ENCODE measurements at places on chromosomes 5 and 9.
A peak's percentile ranks its signal among the peaks of the same experiment; 100 is the strongest.

- DNase-seq: peak; percentile 89
Observed at GRCh38 chr9:134283111-134283515, 43.1 kb upstream of the RXRA start.

GRCh38 chr5:82091617-82092016 lies 119.8 kb downstream of the ATG10 start:
- DNase-seq: no peak

GRCh38 chr5:67033880-67034651 lies 162.5 kb downstream of the CD180 start:
- DNase-seq: no peak

- no peak for DNase-seq
Observed at GRCh38 chr5:81397176-81397575, 3.2 kb upstream of the ACOT12 start.

DNA sequence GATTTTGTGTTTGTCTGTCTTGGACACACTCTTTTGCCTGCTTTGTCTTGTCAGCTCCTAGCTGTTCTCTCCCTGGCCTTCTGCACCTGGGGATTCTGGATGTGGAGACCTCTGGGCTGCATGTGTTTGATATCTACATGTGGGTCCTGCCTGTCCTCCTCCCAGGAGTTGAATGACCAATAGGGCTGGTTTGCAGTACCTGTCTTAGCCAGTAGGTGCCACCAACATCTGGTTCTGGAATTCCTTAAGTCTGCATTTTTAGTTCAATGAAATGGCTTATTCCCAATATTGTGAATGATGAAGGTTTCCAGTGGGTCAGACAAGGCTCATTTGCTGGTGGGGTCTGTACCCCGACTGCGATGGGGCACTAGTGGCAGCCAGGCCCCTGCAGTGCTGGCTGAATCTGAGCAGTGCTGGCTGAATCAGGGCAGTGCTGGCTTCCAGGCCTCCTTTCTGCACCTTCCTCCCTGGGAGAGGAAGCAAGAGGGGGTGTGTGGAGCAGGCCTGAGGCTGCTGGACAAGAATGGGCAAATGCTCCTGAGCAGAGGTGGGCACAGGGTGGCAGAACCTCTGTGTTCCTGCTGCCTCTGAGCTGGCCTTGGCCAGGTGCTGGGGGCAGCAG lies 73.3 kb downstream of the RXRA start:
- no peak for DNase-seq

GRCh38 chr5:109345699-109346098 lies 64.1 kb downstream of the PJA2 start:
- no peak for DNase-seq

GRCh38 chr5:120479066-120479465 lies 15.0 kb downstream of the PRR16 start:
- DNase-seq: no peak

DNA sequence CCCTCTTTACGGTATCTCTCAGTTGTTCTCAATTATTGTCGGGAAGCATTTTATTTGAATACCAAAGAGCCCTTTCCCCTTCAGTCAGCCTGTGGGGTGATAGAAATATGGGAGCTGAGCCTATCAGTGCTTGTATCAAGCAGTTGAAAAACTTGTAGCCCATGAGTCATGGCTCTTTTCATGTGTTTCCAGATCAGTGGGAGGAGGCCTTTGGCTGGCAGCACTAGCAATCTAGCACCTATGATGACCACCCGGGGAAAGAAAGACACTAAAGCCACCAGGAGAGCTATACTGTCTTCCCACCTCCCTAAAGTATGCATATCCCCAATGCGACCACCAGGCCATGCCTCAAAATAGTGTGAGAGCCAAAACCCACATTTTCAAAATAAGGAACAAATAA lies 696.9 kb upstream of the C9orf72 start:
- DNase-seq: no peak

GRCh38 chr5:93126634-93127033 lies 454.4 kb downstream of the NR2F1-AS1 start:
- no peak for DNase-seq

- DNase-seq: no peak
Observed at GRCh38 chr5:77748160-77748559, 28.0 kb downstream of the TBCA start.

GRCh38 chr5:26727916-26728315 lies 310.5 kb downstream of the CDH9 start:
- no peak for DNase-seq

GRCh38 chr5:134649163-134649835 lies 714 bp downstream of the SEC24A start:
- DNase-seq: no peak

GRCh38 chr5:65873181-65873750 lies 53.1 kb upstream of the ERBIN start:
- DNase-seq: no peak

DNA sequence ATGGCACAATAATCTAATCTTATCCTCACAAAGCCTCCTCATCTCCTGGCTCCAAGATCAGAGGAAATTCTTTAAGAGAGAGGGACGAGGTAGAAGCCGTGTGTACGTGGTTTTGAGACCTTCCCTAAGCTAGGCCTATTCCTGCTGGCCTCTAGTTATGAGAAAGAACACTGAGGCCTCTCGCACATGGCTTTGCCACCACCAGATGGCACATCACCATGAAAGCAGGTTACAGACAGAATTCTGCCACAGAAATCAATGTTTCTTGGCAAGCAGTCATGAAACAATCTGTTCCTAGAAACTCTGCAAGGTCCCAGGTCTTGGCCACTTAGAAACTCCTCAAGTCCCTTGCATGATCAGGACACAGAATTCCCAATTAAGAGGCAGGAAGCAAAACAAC lies 268.2 kb upstream of the TAS2R1 start:
- no peak for DNase-seq

DNA sequence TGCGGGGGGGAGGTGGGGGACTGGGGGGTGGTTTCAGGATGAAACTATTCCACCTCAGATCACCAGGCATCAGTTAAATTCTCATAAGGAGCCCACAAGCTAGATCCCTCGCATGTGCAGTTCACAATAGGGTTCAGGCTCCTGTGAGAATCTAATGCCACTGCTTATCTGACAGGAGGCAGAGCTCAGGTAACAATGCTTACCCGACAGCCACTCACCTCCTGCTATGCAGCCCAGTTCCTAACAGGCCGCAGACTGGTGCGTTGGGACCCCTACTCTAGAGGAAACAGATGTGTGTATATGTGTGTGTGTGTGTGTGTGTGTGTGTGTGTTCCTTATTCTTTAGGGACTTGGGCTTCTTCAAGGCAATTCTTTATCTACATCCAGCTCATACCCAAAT lies 352.3 kb upstream of the CCNH start:
- no peak for DNase-seq

GRCh38 chr5:152124409-152125041 lies 199.9 kb upstream of the GLRA1 start:
- no peak for DNase-seq

GRCh38 chr9:84101964-84102632 lies 121.5 kb downstream of the RMI1 start:
- no peak for DNase-seq

DNA sequence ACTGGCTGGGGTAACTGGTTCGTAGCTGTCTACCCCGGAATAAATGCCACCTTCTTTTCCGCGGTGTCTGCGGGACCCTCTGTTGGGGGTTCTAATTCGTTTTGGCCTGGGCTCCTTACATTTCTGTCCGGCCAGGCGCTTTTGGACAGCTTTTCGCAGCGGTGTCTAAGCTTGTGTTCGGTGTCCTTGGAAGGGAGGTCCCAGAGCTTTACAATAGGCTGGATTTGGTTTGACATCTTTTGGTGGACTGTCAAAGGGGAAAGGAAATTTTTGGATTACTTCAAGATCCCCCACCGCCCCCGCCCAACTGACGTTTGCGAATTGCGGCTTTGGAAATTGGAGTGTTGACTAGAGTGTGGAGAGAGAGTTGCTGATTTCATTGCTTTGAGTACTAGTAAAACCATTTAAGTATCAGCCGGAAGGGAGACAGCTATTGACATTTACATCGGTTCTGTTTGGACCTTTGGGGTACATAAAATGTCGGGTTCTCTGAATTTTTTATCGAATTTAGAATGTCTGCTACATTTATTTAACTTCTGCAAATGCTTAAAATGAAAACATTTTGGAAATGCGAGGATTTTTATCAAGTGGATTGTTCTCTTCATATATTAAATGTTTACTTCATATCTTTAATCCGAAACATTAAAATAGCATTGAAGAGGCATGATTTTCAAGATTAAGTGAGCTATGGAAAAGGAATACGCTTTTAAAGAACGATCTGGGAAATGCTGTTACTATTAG lies 4.7 kb upstream of the PURA start:
- peak; percentile 57 for DNase-seq

DNA sequence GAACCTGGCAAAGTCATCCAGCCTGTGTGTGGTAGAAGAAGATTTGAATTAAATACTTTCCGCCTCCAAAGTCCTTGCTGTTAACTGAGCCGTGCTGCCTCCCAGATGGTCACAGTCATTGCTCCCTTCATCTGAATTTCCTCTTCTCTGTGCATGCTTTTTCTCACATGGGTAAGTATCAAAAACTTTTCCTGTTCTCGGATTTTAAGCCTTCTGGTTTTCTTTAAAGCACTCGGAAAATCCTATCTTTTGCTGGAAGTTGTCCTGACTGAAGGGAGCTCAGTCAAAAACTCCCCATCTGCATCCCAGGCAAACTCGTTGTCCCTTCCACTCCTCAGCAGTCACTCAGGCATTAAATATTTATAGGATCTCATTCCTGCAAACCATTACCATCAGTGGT lies 290.0 kb upstream of the PIK3R1 start:
- DNase-seq: no peak

GRCh38 chr9:71587576-71588362 lies 180.5 kb downstream of the CEMIP2 start:
- DNase-seq: no peak

- DNase-seq: no peak
Observed at GRCh38 chr9:114202396-114202795, 47.1 kb downstream of the COL27A1 start.

GRCh38 chr5:6700685-6701355 lies 12.4 kb upstream of the TENT4A start:
- no peak for DNase-seq

DNA sequence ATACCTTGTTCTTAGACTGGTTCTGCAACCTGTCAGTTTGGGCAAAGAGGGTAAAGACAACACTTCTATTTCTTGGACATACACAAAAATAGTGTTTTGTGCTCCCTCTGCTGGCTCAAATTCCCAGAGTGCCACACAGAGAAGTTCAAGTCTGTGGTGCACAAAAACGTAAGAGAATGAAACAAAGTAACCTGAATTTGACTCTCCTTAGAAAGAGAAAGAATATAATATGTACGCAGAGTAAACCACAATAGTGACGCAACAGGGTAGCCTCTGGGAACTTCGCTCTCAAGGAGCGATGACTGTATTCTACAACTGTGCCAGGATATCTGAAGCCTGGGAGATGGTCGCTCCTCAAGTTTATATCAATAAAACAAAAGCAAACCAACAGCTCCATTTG lies 18.5 kb downstream of the DDX31 start:
- DNase-seq: no peak

DNA sequence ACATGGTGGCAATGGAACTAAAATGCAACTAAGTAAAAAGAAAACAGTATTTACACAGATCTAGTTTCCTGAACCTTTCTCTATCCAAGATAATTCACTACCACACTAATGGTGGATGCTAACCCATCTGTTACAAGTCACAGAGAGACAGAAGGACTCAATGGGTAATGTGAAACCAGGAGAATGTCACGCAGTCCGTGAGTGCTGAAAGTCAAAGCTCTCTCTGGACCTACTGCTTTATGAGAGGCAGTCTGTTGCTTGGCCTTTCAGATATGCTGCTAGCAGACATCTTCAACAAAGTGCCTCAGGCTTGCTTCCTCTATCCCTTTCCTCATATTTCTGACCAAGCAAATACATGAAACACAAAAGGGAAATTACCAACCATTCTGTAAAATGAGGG lies 69.0 kb upstream of the GLRX start:
- no peak for DNase-seq

GRCh38 chr5:151892393-151892792 lies 32.3 kb downstream of the GLRA1 start:
- DNase-seq: no peak

GRCh38 chr9:131470581-131470991 lies 32.1 kb upstream of the POMT1 start:
- DNase-seq: no peak

GRCh38 chr5:173055722-173055982 lies 500 bp upstream of the CREBRF start:
- DNase-seq: no peak

DNA sequence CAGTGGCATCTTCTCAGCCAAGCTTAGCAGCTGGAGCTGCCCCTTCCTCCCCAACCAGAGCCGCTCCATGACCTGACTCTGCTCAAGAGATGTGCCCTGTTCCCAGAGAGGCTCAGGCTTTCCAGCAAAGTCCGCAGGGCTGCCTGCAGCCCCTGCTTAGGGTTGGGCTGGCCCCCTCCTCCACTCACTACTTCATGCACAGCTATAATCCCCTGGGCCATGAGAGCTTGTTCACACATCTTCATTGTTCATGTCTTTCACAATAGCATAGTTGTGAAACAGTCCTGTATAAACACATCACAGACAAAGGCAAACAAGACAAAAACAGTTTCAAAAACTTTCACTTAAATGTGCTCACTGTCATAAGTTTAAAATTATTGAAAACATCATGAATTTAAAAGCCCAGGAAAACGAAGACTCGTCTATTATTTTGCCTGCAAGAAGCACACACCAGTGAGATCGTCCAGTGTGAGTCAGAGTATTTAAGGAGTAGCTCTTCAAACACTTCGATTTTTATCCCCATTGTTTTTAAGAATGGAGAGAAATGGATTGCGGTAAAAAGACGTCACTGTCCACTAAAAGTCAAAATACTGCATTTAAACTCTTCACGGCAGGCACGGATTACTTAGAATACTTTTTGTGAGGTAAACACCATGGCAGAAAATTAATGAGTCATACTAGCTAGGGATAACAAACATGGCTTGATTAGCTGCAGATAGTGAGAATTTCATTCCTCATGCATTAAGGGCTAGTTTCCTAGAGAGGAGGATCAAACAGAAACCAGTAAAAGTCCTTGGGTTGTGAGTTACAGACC lies 40.7 kb upstream of the S1PR3 start:
- no peak for DNase-seq

- DNase-seq: no peak
Observed at GRCh38 chr9:73573235-73573634, 421.6 kb downstream of the ANXA1 start.

- DNase-seq: peak; percentile 16
Observed at GRCh38 chr5:54563083-54563761, 45.7 kb downstream of the SNX18 start.

- no peak for DNase-seq
Observed at GRCh38 chr5:58887311-58887710, 304.4 kb downstream of the RAB3C start.

GRCh38 chr9:117752894-117753293 lies 48.7 kb downstream of the TLR4 start:
- DNase-seq: no peak

GRCh38 chr5:113005454-113005853 lies 28.9 kb downstream of the DCP2 start:
- DNase-seq: no peak

- no peak for DNase-seq
Observed at GRCh38 chr9:126203313-126203712, 123.3 kb upstream of the MVB12B start.

GRCh38 chr9:81499021-81499454 lies 190.3 kb downstream of the TLE1 start:
- DNase-seq: no peak

Data from suprapubic skin (tissue), 4 donors.